ENCODE measurements at places on chromosomes 2 and 18.
A peak's percentile ranks its signal among the peaks of the same experiment; 100 is the strongest.

- no peak overlapping the region for H3K4me3 ChIP-seq
- no peaks in the 10 kb centered on the region for H3K4me1 ChIP-seq
- no peaks in the 10 kb centered on the region for H3K36me3 ChIP-seq
- no peaks in the 10 kb centered on the region for H3K27me3 ChIP-seq
- DNase-seq: no peak
Measured at GRCh38 chr2:166661391-166661790, 167.3 kb upstream of the SCN7A start.

GRCh38 chr2:232926431-232926939, 56.4 kb downstream of the SNORC start:
- H3K4me1 ChIP-seq: peaks cover 9% of the 10 kb centered on the region
- peak overlapping the region; percentile 84 for H3K4me3 ChIP-seq
- no peak overlapping the region for H3K27ac ChIP-seq
- peaks cover 47% of the 10 kb centered on the region for H3K27me3 ChIP-seq
- no peak for DNase-seq

GRCh38 chr2:134163336-134163735, 90.5 kb upstream of the MGAT5 start:
- peak overlapping the region; percentile 79 for H3K27ac ChIP-seq
- H3K36me3 ChIP-seq: no peaks in the 10 kb centered on the region
- no peak for DNase-seq
- no peaks in the 10 kb centered on the region for H3K27me3 ChIP-seq

GRCh38 chr2:95041060-95041823, 15.7 kb downstream of the MAL start:
- peaks cover 6% of the 10 kb centered on the region for H3K27me3 ChIP-seq
- H3K4me1 ChIP-seq: no peaks in the 10 kb centered on the region
- no peak for DNase-seq
- H3K36me3 ChIP-seq: peaks cover 25% of the 10 kb centered on the region
- no peak overlapping the region for H3K27ac ChIP-seq

DNA sequence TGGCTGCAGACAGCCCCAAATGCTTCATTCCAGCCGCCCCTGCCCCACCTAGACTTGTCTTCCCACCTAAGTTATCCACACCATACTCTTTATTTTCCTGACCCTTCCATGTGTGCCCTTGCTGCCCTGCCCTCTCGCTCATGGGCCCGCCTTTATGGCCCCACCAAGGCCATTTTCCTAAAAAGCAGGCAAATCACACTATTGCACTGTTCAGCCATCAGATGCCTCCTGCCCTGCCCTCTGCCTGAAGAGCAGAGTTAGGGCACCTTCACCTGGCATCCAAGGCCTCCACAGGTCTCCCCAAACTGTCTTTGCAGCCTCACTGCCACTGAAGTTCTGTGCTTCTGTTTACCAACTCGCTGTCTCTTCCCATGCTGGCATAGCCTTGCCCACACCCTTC, 496.7 kb downstream of the EIPR1 start:
- H3K4me3 ChIP-seq: no peak overlapping the region
- no peaks in the 10 kb centered on the region for H3K27me3 ChIP-seq
- no peak for DNase-seq
- peaks cover 31% of the 10 kb centered on the region for H3K4me1 ChIP-seq
- H3K27ac ChIP-seq: no peak overlapping the region

- no peaks in the 10 kb centered on the region for H3K36me3 ChIP-seq
- peaks cover 13% of the 10 kb centered on the region for H3K27me3 ChIP-seq
- no peak overlapping the region for H3K4me3 ChIP-seq
- H3K4me1 ChIP-seq: no peaks in the 10 kb centered on the region
- no peak overlapping the region for H3K27ac ChIP-seq
Measured at GRCh38 chr2:138618971-138619370, 117.4 kb downstream of the SPOPL start.

GRCh38 chr2:231332388-231332787, 63.1 kb upstream of the B3GNT7 start:
- no peak overlapping the region for H3K4me3 ChIP-seq
- no peaks in the 10 kb centered on the region for H3K4me1 ChIP-seq
- no peak for DNase-seq
- no peak overlapping the region for H3K27ac ChIP-seq

- H3K27ac ChIP-seq: no peak overlapping the region
- no peak overlapping the region for H3K4me3 ChIP-seq
- H3K4me1 ChIP-seq: no peaks in the 10 kb centered on the region
- peaks cover 21% of the 10 kb centered on the region for H3K27me3 ChIP-seq
- peaks cover 25% of the 10 kb centered on the region for H3K36me3 ChIP-seq
Measured at GRCh38 chr2:48161628-48162027, 255.3 kb upstream of the FBXO11 start.

- no peaks in the 10 kb centered on the region for H3K4me1 ChIP-seq
- no peak overlapping the region for H3K4me3 ChIP-seq
- DNase-seq: no peak
Measured at GRCh38 chr18:71388148-71388547, 1099.3 kb downstream of the SOCS6 start.

All from naive B cell (primary cell).